ENCODE measurements at places on chromosomes 5 and 9.

DNA sequence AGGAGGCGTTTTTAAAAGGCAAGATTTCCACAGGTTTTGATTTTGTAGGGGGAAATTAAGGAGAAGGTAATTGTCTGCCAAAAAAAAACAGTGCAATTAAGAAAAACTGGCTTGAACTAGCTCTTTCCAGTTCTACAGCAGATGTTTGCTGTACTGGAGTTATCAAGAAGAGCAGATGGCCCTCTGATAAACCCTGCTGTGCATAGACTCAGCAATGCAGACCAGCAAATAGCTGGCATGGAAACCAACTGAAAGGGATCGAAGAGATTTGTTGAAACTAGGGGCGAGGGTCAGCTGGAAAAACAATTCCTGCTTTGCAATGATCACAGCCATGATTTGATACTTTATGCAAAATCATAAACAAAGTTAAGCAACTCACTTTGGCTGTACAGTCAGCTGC lies 17.8 kb upstream of the BHMT start:
- no peak for DNase-seq

DNA sequence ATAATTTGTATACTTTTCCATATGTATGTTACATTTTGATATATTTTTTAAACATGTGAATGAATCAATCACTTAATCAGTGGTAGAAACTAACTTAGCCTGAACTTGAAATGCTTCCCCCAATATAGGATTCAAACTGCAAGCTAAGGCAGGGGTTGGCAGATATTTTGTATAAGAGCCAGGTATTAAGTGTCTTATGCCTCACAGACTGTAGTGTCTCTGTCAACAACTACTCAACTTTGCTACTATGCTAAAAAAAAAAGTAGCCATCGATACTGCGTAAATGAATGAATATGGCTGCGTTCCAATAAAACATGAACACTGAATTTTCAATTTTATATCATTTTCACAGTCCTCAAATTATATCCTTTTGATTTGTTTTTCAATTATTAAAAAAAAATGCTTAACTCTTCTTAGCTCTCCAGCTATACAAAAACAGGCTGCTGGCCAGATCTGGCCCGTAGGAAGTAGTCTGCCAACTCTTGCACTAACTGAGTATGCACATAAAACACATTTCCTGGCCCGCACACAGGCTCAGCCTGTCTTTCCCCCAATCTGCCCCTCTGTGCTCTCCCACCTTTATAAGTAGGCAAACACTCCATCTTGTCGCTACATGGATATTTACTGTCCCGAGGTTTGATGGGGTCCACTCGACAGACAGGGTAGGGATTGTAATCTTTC lies 91.8 kb downstream of the SAXO1 start:
- DNase-seq, result no peak

DNA sequence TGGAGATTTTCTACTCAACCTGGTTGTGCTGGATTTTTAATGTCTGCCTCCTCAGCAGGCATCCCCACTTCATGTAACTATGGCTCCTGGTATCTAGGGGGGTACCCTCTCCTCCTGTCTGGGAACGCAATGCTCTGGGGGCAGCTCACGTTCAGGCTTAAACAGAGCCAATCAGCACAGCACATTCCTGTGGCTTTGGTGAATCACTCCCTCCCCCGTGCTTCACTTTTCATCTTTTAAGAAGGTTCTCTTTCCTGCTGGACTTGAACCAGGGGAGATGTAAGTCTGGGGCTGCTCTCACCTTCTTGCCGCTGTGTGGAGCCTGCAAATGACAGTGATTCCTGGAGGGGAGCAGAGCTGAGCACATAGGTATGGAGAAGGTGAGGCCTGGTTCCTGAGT lies 101.2 kb downstream of the MSX2 start:
- DNase-seq, result no peak

- no peak for DNase-seq
Observed at GRCh38 chr9:136050701-136051452, 44.2 kb downstream of the NACC2 start.

- no peak for DNase-seq
Observed at GRCh38 chr5:127673117-127673800, 24.4 kb downstream of the CTXN3 start.

GRCh38 chr9:127746959-127747569 lies 12.0 kb upstream of the TOR2A start:
- DNase-seq, result no peak

DNA sequence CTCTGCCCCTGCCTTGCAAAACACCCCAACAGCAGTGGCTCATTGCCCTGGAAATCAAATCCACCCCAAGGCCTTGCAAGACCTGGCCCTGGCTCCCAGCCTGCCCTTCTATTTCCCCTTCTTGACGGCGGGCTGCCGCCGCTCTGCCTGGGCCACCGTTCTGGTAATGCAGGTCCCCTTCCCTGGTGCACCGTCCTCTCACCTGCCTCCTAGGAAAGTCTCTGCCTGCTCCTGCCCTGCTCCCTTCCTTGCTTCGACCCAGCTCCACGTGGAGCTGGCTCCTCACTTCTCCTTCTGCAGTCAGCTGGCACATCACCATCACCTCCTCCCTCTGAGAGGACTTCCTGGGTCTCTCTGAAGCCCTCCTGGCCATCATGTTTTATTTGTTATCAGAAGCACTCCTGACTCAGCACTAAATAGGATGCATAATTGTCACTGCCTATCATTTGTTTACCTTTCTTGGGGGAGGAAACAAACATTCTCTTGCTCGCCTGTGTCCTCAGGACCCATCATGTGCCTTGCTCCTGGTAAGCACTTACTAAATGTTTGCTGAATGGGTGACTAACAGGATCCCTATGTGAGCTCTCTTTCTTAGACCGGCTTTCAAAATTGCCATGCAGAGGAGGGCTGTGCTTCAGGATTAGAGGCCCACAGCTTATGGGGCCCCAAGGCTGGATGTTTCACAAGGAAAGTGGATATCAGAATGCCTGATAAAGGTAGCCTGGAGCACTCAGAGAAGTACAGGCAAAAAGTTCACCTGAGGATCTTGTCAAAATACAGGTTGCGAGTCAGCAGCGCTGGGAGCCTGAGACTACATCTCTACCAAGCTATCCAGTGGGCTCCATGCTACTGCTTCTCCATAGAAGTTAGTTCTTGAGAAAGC lies 19.6 kb upstream of the C5orf47 start:
- DNase-seq, result no peak

- no peak for DNase-seq
Observed at GRCh38 chr5:72144762-72145161, 37.5 kb downstream of the MAP1B start.

GRCh38 chr5:154196955-154197652 lies 6.6 kb downstream of the GALNT10 start:
- no peak for DNase-seq

DNA sequence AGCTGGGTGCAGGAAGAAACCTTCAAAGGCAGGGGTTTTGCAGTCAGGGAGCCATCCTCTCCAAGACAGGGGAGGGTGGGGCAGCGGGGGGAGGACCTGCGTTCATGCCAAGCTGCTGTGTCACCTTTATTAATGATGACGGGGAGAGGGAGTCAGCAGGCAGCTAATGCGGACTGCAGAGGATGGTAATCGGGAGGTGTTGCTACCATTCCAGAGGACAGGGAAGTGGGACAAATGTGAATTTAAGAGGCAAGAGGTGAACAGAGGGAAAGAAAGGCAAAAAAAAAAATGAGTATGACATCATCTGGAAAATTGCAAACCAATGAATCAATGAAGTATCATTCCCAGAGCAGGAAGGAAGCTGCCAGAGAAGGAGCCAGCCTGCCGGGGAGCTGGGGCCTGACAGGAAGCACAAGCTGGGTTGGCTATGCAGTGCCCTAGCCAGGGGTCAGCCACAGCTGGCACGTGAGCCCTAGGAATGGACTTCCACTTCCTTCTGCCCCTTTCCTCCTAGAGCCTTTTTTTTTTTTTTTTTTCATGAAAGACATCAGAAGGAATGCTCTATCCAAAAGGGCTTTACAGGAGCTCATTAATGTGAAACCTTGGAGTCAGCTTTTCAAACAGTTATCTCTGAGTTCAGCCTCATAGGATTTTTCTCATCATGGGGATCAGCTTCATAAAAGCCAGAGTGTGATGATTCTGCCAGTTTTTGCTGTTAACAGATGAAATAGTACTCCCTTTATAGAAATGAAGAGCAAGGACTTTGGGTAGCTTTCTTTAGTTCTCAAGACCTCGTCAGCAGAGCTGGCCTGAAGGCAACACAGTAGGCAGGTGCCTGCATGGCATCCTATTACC lies 9.2 kb downstream of the INSYN2B start:
- no peak for DNase-seq

DNA sequence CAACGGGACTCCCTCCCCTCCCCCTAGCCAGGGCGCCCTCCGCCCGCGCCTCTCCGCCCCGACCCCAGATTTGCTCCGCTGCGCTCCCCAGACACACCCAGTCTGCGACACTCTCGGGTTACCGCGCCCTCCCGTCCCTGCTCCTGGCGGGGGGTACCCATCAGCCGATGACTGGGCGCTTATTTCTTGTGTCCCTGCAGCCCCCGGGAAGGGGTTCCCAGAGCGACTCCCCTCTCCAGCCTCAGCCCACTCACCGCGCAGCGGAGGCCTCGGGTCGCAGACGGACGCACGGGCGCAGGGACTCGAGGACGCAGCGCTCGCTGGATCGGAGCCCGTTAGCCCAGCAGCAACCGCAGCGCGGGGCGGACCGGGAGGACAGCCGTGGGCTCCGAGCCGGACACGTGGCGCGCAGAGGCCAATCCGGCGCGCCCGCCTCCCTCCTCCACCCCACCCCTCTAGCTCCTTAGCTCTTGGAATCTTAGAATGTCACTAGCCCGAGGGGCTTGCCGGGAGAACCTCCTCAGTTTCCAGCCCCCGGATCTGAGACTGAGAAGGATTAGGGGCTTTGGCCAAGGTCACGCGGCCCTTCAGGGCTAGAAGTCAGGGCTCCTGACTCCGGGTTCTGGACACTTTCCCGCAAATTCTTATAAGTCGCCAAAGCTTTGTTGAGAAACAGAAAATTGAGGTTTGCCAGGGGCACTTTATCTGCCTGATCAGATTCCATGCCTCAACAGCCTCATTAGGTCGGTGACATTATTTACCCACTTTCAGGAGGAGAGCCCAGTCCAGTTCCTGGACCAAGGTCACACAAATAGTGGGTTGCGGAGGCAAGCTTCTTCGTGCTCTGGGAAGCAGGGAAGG lies at the start of gene ANXA6:
Gene ANXA6, minus strand, starts transcription at position 354 of the 861 bp plus-strand sequence. CDS start 9,878 bp downstream, outside the sequence.
- peak; percentile 72 for DNase-seq

DNA sequence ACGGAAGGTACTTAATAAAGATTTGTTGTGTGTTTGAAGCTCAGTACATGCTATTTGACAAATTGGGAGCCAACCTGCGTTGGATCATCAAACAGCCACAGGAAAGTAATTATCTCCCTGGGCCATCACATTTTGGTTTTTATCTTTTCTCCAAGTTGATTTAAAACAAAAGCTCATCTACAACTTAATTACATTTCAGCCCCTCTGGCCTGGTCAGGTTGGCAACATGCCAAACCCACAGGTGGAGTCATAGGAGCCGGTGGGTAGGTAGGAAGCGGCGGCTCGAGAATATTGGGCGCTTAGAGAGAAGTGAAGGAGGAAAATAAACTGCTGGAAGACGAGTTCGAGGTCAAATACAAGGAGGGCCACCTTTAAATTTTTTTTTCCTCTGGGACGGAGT lies 64.9 kb upstream of the FANCC start:
- no peak for DNase-seq

DNA sequence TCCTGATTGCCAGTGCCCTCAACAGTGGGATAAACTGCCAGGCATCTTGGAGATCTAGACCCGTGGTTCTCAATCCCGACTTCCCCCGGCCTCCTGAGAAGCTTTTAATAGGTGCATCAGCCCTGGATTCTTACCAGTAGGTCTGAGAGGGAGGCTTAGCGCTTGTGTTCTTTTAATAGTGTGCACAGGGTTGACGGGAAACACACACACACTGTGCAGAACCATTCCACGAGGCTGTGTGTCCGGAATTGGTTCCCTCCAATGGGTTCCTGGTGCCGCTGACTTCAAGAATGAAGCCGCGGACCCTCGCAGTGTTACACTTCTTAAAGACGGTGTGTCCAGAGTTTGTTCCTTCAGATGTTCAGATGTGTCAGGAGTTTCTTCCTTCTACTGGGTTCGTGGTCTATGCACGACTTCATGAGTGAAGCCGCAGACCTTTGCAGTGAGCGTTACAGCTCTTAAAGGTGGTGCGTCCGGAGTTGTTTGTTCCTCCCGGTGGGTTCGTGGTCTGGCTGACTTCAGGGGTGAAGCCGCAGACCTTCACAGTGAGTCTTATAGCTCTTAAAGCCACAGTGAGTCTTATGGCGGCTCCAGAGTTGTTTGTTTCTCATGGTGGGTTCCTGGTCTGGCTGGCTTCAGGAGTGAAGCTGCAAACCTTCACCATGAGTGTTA lies 46.6 kb upstream of the PRSS3 start:
- DNase-seq, result no peak

DNA sequence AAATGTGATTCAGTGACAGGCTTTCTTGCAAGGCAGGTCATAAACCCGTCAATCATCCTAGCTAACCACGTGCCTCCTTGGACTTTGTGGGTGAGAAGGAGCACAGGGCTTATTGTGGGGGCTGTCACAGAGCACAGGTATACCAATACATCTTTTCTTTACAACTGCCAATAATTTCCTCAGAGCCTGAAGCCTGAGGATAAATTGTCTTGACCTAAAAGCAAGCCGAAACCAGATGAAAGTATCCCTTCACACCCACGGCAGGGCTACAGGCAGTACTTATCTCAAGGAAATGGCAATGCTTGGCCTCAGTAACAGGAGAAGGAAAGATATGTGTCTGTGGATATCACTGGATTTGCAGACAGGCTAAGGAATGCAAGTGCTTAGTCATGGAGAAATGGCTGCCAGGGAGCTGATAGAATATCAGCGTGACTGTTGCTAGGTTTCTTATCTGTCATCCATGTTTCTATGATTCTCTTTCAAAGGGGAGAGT lies 90.3 kb upstream of the ZNF366 start:
- no peak for DNase-seq

DNA sequence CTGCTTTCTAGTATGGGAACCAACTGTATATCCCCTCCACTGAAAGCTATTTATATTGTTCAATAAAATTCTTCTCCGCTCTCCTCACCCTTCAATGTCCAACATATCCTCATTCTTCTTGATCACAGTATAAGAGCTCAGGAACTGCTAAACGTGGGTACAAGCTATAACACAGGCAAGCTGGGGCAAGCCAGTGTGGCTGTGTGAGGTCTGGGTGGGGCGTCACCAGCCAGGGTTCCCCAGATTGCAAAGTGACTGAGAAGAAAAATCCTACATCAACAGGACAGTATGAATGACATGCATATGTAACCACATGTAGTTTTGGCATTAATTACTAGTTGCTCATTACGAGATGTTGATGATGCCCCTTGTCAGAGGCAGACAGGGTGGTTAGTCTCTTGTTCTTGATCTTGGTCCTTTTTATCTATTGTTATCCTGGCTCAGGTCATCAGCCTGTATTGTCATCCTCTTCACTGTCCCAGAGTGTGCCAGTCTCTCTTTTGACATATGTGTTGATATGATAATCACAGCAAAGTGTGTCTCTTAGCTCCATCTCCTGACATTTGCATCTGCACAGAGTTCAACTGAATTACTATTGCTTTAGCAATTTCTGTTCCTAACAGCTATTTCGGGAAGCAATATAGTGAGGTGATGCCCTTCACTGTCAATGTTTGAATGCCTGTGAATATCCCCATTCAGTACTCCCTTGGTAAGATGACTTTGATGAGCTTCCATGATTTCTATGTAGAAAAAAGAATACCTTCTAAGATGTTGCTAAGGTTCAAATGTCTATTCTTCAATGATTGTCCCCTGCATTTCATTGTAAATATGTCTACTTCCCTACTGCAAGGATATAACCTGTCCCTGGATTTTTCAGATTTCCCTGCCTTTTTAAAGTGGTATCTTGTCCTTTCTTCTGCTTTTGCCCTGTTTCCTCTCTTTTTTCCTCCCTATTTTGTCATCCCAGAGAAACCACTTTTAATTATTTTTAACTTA lies 140.3 kb downstream of the MAT2B start:
- DNase-seq, result no peak
